Activated CD4-positive, alpha-beta T cell treated with anti-CD3 and anti-CD28 coated beads for 36 hours (primary cell): ENCODE measurements at places on chromosomes 16 and 17.
A peak's percentile ranks its signal among the peaks of the same experiment; 100 is the strongest.

DNA sequence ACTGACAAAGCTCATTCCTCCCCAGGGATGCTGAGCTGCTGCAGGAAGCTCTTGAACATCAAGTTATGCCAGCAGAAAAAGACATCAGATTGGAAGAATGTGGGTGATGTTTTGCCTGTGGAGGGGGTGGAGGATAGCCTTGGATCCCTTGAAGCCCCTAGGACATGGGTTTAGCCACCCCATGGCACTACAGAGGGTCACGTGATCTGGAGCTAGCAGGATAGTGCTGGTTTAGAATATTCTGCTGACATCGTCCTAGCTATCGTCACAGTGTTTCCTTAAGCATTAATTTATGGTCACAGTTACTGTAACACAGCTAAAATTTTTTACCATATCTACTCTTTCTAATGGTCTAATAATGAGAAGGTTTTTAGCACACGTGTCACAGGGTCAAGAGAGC is 20.2 kb upstream of the MON1B start:
- no peak for DNase-seq

DNA sequence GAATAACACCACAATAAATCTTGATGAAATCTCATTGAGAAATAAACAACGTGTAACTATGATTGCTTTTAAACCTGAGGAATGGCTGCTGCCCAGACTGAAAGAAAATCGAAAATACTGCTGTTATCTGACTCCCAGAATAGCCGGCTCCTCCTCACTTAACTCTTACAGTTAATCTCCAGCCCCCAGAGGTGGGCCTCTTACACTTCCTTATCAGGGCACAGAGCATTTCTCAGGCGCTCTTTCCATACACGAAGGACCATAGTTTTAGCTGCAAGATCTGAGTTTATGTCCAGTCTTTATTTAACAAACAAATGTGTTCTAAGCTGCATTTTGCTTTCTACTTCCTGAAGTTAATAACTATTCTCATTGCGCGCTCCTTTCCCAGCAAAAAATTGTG is 206.9 kb downstream of the MAP2K4 start:
- DNase-seq = no peak

DNA sequence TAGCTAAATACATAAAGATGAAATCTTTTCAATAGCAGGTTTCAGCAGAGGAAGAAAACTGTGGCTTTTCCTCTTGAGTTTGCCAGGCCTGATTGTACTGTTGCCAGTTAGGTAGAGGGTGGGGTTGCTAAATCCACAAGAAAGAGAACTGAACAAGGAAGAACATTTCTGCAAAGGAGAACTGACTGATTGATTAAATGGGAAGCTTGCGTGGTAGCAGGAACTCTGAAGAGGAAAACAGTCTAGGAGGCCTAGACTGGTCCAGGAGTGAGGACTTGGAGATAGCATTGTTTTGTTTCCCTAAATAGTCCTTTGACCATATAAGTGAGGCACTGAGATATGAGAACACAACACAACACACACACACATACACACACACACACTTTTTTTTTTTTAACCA is 18.8 kb downstream of the LRRC36 start:
- no peak for DNase-seq

DNA sequence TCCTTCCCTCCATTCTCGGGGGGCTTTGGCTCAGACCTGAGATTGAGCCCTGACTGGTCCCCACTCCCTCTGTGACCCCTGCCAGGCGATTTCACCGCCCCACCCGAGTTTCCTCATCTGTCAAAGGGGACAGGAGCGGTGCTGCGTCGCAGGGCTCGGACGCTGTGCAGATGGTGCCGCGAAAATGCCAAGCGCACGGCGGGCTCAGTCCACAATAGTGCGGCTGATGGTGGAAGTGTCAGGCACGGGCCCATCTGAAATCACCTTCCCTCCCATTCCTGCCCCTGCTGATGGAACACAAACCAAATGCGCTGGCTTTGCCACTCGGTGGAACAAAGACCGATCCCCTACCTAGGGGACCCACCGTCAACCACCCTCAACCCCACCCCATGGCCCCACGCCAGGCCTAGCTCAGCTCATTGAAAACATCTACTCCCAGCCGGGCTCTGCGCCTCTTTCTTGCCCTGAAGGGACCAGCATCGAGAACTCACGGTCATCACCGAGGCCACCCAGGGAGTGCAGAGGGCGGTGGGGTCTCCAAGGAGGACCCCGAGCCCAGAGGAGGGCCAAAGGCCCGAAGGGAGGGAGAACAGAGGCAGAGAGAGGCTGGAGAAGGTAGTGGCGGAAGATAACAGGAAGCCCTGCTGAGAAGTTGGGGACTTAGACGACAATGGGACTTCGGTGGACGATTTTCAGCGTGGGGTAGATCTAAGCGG is 1.4 kb downstream of the CARHSP1 start:
- peak; percentile 42 for DNase-seq

DNA sequence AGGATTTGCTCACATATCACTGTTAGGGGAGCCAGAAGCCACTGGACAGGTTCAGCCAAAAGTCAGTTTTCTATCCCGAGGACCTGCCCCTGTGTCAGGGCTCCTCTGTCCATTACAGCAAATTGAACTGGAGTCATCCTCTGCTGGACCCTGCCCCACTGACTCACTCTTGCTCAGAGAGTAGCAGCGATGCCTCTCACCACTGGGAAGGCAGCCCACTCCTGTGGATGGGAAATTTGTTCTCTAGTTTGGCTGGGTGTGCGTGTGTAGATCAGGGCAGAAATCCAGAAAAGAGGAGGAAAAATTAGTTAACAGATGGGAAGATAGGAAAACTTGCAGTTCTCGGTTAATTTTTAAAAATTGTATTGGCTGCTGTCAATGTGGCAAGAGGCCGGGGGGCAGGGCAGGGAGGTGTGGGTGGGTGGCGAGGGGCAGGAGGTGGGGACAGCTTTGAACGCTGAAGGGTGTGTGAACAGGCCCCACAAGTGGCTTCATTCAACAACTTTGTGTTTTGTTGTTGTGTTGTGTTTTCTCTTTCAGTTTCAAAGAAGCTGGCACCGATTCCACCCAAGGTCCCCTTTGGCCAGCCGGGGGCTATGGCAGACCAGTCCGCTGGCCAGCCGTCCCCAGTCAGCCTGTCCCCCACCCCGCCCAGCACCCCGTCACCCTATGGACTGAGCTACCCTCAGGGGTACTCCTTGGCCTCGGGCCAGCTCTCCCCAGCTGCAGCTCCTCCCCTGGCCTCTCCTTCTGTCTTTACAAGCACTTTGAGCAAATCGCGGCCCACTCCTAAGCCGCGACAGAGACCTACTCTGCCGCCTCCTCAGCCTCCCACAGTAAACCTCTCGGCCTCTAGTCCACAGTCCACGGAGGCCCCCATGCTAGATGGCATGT is 33.6 kb downstream of the ELAC2 start:
- DNase-seq = no peak
